ENCODE measurements at places on chromosomes 2 and 18.
A peak's percentile ranks its signal among the peaks of the same experiment; 100 is the strongest.

DNA sequence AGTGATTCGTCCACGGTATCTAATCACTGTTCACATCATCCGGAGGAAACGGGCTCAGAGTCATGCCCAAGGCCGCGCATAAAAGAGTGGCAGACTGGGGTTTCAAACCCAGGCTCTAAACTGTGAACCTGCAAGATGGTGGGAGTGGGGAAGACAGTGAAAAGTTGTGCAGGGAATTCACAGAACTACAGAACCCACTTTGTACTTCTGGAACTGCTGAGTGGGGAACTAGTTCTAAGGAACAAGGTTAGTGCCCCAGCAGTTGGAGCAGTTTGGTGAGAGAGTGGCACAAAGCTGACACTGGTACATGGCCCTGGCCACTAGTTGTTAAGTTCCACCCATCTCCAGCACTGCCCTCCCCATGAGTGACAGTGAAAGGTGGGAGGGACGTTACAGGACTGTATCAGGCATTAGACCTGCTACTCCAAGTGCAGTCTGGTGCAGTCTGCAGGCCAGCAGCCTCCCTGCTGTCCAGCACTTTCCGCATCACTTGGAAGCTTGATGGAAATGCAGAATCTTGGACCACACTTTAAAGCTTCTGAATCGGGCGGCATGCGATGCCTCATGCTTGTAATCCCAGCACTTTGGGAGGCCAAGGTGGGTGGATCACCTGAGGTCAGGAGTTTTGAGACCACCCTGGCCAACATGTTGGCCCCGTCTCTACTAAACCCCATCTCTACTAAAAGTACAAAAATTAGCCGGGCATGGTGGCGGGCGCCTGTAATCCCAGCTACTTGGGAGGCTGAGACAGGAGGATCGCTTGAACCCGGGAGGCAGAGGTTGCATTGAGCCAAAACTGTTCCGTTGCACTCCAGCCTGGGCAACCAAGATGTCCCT lies 47.3 kb downstream of the C2orf42 start:
- peak; percentile 92 for DNase-seq

DNA sequence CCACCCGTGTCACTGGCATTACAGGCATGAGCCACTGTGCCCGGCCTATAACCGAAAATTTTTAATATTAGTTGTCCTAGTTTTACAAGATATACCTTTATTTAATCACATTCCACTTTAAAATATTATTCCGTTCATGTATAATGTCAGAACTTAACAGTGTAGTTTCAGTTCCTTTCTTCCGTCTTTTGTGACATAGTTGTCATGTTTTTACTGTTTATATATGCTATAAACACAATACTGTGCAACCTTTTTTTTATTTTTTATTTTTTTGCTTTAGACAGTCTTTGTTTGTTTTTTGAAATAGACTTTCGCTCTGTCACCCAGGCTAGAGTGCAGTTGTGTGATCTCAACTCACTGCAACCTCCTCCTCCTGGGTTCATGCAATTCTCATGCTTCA lies 129.5 kb upstream of the TTC27 start:
- no peak for DNase-seq

DNA sequence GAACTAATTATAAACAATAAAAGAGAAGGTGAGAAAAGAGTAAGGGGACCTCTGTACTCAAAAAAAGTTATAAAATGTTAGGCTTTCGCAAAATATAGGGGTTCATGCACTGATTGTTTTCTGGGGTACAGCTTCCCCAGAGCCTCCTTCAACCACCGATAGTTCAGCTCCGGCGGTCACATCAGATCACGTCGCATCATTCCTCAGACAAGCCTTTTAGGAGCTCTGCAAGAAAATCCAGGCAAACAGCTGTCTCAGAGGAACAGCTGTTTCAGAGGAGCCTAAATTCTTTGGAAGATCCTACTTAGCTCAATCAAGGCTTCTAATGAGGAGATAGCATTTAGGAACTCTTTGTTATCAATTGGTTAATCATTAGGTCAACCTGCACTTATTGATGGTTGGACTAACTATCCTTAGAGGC lies 78.7 kb downstream of the MYCN start:
- no peak for DNase-seq

- DNase-seq: no peak
Observed at GRCh38 chr2:88227446-88227845, 57.3 kb downstream of the THNSL2 start.

DNA sequence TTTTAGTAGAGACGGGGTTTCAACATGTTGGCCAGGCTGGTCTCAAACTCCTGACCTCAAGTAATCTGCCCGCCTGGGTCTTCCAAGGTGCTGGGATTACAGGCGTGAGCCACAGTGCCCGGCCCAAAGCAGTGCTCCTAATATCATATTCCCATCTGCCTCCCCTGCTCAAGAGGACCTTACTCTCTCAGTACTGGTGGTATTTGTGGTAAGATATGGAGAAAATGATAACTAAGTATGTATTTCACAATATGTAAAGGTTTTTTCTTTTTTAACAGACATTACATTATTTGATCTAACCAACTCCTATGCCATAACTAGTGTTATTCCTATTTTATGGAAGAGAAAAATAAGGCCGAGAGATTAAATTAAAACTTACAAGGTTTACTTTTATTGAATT lies 201.0 kb downstream of the CAMKMT start:
- DNase-seq: peak; percentile 14

Measured in hematopoietic multipotent progenitor cell treated with erythropoietin and hydrocortisone succinate and interleukin-3 and kit ligand, for 8 days (in vitro differentiated cells).